ENCODE measurements at places on chromosomes 12 and 14.

- DNase-seq: no peak
These were observed 4.9 kb upstream of the STAC3 start for GRCh38 chr12:57255916-57256315.

DNA sequence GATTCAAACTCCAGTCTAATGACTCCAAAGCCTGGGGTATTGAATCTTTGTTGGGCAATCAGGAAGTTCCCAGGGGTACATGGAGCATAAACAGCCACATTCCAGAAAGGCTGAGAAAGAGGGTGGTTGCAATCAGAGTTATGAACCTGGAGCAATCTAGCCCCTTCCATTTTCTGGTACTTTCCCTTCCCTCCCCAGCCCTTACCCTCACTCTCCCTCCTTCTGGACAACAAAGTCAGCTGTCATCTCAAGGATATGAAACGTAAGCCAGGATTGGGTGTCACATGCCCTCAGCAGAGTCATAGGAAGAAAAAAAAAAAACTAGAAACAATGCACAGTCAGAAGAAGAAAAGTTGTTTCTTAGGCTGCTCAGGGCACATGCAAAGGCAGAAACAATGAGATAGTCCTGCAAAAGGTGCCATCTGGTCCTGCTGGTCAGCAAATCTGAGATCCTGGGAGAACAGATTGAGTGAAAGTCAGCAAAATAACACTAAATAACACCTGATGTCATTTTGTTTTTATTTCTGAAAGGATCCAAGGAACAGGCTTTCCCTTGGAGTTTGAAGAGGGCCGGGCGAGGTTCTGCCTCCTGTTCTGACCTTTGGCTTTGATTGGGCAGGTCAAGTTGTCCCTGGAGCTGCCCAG is 27.1 kb downstream of the TMEM229B start:
- no peak for DNase-seq

GRCh38 chr14:102848830-102849525 is 71.7 kb downstream of the TRAF3 start:
- DNase-seq: no peak

DNA sequence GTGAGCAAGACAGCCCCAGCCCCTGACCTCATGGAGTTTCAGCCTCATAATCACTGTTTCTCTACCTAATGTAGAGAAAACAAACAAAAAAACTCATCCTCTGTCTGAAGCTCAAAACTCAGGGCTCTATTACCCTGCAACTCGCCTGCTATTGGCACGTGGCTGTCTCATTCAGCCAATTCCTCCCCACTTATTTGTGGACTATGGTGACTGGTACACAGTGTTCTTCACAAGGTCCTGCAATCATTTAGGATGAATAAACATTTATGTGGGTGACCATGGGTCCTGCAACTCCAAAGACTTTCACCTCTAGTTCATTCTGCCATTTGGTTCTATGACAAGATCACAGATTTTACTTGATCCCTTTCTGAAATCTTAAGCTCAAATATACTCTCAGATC is 4.7 kb downstream of the PPP2R3C start:
- DNase-seq: no peak

GRCh38 chr14:92549105-92549858 is 35.7 kb downstream of the RIN3 start:
- DNase-seq: no peak

DNA sequence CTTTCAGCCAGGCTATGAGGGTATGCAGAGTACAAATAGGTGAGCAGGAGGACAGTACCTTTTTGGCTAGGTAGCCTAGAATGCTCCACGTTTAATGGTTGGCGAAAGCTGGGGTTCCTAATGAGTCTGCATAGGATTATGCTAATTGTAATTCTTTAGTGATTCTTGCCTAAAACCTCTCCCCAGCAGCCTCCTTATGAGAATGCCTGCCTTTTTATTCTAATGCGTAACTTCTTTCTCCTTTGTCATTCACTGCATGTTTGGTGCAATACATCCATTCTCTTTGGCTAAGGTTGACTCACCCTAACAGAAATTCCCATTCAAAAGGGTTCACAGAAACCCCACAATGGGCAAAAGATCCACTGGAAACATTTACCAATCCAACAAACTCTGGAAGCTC is 752.2 kb downstream of the FSCB start:
- DNase-seq: no peak

DNA sequence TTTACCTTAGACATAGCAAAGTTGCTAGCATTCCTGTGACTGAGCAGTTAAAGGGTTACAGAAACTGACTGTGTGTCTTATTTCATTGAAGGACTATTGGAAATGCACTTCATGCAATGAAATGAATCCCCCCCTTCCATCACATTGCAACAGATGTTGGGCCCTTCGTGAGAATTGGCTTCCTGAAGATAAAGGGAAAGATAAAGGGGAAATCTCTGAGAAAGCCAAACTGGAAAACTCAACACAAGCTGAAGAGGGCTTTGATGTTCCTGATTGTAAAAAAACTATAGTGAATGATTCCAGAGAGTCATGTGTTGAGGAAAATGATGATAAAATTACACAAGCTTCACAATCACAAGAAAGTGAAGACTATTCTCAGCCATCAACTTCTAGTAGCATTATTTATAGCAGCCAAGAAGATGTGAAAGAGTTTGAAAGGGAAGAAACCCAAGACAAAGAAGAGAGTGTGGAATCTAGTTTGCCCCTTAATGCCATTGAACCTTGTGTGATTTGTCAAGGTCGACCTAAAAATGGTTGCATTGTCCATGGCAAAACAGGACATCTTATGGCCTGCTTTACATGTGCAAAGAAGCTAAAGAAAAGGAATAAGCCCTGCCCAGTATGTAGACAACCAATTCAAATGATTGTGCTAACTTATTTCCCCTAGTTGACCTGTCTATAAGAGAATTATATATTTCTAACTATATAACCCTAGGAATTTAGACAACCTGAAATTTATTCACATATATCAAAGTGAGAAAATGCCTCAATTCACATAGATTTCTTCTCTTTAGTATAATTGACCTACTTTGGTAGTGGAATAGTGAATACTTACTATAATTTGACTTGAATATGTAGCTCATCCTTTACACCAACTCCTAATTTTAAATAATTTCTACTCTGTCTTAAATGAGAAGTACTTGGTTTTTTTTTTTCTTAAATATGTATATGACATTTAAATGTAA is 31.5 kb downstream of the MDM2 start:
- DNase-seq: no peak

DNA sequence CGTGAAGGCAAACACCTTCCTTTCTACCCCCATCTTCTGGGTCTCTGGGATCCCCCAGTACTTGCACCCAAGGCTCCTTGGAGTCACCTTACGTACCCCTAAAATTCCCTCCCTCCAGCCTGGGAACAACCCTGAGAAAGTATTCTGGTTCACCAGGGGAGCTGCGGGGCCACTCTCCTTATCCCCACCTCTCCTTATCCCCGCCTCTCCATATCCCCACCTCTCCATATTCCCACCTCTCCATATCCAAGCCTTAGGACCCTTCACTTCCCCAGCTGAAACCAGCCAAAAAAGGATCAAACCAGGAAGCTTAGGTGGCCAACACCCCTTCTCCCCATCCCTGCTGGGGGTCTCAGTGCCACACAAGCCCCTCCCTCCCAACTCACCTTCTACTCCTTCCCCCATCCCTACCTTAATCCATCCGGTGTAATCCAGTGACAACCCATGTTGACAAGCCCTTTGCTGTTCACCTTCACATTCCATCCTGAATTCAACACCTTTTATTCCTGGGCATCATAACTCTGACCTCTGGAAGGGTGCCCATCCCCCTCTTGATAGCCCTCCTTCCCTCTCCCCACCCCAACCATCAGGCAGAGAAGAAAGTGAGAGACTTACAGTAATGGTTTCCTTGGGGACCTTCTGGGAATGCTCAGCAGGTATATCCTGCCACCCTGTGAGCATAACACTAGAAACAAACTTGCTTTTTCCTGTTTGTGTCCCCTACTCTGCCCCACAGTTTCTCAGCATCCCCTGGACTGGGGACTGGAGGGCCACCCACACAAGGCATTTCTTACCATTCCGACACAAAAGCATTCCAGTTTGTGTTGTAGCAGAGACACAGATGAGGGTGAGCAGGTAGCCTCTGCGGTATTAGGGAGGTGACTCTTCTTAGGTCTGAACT is 1.6 kb upstream of the MSI1 start:
- no peak for DNase-seq

- DNase-seq: no peak
These were observed 100.7 kb downstream of the ELK3 start for GRCh38 chr12:96294831-96295230.

GRCh38 chr12:44788731-44789130 is 87.4 kb downstream of the NELL2 start:
- no peak for DNase-seq

GRCh38 chr12:106883426-106883825 is 72.3 kb upstream of the TMEM263 start:
- no peak for DNase-seq

DNA sequence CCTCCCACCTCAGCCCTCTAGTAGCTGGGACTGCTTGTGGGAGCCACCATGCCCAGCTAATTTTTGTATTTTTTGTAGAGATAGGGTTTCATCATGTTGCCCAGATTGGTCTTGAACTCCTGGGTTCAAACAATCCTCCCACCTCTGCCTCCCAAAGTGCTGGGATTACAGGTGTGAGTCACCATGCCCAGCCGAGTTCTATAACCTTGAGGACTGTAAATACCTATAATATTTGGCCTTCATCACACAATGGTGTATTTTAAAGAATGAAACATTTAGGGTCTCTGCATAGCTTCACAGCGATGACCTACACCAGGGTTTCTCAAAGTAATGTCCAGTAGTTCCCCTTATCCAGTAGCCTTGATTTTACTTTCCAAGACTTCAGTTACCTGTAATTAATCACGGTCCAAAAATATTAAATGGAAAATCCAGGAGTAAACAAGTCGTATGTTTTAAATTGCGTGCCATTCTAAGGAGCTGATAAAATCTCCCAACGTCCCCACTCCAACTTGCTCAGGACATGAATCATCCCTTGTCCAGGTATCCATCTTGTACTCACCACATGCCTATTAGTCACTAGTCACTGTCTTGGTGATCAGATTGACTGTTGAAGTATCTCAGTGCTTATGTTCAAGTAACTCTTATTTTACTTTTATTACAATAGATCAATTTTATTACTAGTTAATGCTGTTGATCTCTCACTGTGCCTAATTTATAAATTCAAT is 368.2 kb downstream of the BTG1 start:
- DNase-seq: no peak

DNA sequence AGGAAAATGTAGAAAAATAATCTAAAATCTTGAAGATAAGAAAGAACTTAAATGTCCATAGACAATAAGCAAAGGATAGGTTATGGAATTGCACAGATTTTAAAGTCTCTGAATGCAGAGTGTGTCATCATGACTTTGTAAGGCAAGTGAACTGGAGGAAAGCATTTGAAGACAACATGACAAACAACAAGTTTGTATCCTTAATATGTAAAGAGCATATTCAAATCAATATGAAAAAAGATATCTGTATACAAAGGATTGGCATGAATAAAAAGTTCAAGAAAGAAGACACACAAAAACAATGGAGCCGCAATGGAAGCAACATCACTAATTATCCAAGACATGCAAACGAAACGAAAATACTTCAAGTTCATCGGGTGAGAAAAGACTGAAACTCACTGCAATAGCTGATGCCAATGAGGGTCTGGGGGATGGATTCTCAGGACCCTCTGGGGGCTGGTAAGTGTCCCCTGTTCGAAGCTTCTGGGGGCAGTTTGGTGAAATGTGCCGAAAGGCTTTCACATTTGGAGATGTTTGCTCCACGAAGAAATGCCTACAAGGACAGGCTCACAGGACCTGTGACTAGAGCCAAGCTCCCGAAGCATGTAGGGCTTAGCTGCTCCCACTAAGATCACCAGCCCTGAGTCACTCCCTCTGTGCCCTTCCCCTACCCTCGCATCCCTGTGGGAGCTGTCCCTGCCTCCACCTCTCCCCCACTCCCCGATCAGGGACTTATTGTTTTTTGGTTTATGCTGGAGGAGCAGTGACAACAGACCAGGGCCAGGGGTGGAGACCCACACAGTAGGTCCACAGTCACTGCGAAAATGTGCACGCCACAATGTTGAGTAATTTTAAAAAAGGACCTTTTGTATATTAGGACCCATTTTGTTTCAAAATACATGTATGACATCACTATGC is 345.7 kb upstream of the SFSWAP start:
- DNase-seq: no peak

GRCh38 chr12:114687802-114688201 is 3.8 kb upstream of the TBX3 start:
- no peak for DNase-seq

DNA sequence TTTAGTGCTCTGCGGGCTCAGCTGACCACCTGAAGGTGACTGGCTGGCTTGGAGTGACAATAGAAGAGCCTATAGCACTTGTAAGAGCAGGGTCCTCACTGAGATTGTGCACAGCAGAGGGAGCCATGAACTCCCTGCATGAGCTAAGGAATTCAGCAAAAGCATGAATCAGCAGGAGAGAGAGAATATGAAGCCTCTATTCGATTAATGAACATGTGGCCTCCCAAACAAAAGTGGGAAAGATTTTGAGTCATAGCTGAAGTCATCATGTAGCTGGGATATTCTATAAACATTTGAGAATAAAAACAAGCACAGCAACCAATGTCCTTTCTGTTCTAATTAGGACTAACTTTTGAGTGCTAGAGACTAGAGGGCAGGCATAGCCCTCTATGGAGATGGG is 626.6 kb downstream of the DIO2 start:
- DNase-seq: no peak

DNA sequence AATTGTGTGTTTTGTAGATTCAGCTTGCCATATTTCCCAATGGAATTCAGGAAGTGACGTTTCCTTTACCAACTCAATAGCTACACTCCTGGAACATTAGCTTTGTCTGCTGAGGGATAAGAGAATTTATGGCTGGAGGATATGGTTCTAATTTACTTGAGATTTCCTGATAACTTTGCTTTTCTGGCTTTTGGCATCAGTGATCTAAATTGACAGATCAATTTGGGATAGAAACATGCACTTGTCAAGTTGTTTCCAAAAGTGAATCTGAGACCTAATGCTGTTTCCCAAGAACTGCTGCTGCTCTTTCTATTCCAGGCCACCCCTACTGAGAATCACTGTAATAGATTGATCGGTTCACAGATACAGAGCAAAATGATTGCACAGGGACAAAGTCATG is 43.2 kb downstream of the MGAT4C start:
- DNase-seq: peak; percentile 3

DNA sequence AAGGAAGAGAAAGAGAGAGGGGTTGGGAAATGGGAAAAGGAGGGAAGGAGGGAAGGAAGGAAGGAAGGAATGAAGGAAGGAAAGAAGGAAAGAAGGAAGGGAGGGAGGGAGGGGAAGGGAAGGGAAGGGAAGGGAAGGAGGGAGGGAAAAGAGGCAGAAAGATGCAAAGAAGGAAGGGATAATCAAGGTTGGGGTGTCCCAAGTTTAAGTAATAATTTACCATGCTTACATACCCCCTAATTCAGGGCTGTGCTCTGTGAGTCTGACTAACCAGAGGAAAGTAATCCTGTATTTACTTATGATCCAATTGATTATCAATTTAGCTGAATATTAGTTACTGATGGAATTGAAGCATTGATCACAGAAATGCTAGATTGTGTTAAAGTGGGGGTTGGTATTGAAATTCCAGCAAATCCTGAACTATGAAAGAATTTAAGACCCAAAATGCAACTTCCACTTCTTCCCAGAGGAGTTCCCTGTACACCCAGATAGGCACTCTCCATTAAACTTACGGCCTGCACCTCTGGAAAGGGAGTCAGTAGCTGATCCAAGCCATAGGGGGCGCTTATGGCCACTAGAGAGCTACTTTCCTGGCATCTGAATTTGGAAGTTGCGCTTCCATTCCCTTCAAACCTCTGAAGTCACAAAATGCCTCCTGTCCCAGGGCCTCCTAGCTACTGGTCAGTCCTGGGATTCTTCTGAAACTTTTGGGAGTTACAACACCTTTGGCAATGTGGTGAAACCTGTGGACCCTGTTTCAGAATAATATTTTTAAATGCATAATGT is 162.7 kb upstream of the PWP1 start:
- DNase-seq: no peak

- DNase-seq: no peak
These were observed 239.3 kb downstream of the ANO2 start for GRCh38 chr12:5705791-5706190.
